Left lobe of liver (tissue), 2 donors: ENCODE measurements at places on chromosomes 12 and 14.

- no peak for DNase-seq
These were observed 48.7 kb downstream of the SRGAP1 start for GRCh38 chr12:63893170-63893569.

- no peak for DNase-seq
These were observed 116.4 kb downstream of the PRICKLE1 start for GRCh38 chr12:42473130-42473529.

GRCh38 chr12:26799741-26800140 is 33.3 kb downstream of the ITPR2 start:
- DNase-seq: no peak

GRCh38 chr12:24728366-24728765 is 220.5 kb downstream of the BCAT1 start:
- no peak for DNase-seq

- DNase-seq: no peak
These were observed 453.7 kb downstream of the FSCB start for GRCh38 chr14:44053422-44053821.
